ENCODE measurements at places on chromosomes 4 and X.

GRCh38 chr4:28092610-28093009 is 1232.0 kb downstream of the STIM2 start:
- no peak for DNase-seq

- DNase-seq: peak; percentile 50
Measured at GRCh38 chr4:17309567-17310268, 202.2 kb downstream of the QDPR start.

DNA sequence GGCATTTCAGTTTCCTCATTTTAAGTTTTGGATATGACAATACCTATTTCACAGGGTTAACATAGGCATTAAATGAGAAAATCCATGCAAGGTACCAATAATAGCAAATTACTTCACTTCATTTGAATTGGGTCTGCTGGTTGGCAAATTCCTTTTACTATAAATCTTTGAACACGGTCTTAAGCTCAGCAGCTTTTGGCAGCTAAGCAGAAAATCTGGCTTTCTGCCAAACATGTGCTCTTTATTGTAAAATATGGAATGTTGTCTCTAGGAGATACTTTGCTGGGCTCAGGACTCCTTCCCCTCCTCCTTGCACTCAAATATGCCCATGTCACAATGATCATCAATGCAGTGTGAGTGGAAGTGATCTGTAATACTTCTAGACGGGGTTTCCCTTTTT is 16.8 kb upstream of the DMP1 start:
- peak; percentile 59 for DNase-seq

DNA sequence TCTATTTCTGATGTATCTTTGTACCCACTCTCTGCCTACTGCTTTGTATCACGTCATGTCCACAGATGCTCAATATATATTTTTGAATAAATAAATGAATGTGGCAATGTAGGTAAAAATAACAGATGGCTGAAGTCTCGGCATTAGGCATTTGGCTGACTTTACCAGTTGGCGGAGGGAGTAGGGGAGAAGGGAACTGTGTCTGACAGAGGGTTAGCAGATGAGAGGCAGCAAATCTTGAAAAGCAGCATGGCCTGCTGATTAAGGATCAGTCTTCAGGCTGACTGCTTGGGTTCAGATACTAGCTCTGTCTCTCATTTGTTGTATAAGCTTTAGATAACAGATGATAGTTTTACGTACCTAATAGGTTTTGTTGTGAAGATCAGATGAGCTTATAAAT is 31.9 kb upstream of the RASGEF1B start:
- DNase-seq: no peak

DNA sequence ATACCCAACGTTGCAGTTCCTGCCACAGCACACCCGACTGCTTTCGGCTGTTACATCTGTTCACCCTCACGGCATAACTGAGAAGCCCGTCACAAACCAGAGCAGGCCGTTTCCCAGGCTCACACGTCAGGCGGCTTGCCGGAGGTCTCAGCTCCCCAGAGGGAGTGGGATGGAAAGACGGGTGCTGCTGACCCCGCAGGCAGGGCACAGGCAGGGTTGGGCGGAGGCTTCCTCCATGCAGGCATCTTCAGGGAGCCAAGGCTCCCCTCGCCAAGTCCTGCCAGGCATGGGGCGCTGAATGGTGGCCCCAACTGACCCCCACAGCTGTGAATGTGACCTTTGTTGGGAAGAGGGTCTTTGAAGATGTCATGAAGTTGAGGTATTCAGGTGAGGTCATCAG is 57.5 kb downstream of the ACOX3 start:
- no peak for DNase-seq

- no peak for DNase-seq
Measured at GRCh38 chrX:97756879-97757278, 873.2 kb downstream of the RPA4 start.

DNA sequence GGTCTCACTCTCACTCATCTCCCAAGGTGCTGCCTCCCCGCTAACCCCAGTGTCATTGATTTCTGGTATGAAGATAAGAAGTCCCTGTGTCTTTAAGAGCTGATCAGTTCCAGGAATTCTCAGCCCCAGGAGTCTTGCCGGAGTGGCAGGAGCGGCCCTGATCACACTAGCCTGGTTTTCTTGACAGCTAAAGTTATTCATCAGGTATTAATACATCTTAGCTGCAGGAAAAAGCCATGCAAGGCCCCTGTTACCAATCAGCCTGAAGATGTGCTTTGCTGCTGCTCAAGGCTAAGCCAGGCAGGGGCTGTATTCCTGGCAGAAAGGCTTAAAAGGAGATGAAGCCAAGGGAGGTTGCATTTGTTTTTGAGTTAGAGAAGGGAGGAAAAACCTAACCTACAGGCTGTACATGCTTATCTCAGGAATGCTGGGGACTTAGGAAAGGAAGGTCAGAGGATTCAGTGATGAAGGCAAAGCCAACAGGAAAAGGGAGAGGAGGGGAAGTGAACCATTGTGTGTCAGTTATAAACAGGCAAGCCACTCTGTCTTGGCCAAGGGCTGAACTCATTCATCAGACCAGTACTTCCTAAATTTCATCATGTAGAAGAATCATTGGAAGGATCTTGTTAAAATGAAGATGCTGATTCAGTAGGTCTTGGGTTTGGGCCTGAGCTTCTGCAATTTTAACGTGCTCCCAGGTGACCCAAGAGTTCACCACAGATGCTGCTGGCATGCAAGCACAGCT is 8.6 kb downstream of the SRPX start:
- no peak for DNase-seq

DNA sequence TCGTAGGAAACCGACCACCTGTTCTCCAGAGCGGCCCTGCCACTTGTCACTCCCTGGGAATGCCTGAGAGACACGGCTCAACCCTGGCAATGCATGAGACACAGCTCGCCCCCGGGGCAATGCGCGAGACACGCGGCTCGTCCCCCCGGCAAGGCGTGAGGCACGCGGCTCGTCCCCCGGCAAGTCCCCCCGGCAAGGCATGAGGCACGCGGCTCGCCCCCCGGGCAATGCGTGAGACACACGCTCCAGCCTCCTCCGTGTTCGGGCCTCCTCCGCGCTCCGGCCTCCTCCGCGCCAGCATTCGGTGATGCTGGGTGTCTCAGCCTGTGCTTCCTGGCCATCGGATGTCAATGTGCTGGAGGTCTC is 27.5 kb upstream of the CPLX1 start:
- DNase-seq: no peak

- no peak for DNase-seq
Measured at GRCh38 chr4:162657966-162658365, 494.2 kb upstream of the FSTL5 start.

GRCh38 chr4:41532882-41533281 is 5.1 kb upstream of the LIMCH1 start:
- no peak for DNase-seq

GRCh38 chrX:119948381-119948780 is 4.8 kb upstream of the NKAP start:
- no peak for DNase-seq

GRCh38 chrX:103624111-103624510 is 4.7 kb upstream of the TCEAL1 start:
- no peak for DNase-seq

DNA sequence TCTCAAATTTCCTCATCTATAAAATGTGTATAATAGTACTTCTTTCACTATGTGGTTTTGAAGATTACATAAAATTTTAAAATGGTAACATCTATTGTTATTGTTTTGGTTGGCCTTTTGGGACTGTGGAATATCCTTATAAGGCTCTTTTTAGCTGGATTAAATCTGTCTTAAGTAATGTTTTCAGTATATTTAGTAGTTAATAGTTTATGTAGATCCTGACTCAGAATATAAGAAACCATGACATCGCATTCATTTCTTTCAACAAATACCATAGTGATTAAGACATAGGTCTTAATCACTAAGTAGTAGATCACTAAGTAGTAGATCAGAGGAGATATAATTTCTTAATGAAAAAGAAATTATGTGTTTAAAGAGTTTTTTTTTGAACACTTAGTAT is 48.5 kb downstream of the MRPL1 start:
- no peak for DNase-seq

- DNase-seq: no peak
Measured at GRCh38 chr4:104631000-104631399, 136.3 kb upstream of the CXXC4 start.

GRCh38 chrX:123648028-123648810 is 84.6 kb downstream of the THOC2 start:
- peak; percentile 54 for DNase-seq

- DNase-seq: peak; percentile 72
Measured at GRCh38 chr4:179695175-179695574, 2252.9 kb upstream of the AGA start.

GRCh38 chr4:84258905-84259830 is 239.9 kb downstream of the NKX6-1 start:
- peak; percentile 11 for DNase-seq

- peak; percentile 1 for DNase-seq
Measured at GRCh38 chrX:23435575-23435974, 100.9 kb downstream of the PTCHD1 start.

DNA sequence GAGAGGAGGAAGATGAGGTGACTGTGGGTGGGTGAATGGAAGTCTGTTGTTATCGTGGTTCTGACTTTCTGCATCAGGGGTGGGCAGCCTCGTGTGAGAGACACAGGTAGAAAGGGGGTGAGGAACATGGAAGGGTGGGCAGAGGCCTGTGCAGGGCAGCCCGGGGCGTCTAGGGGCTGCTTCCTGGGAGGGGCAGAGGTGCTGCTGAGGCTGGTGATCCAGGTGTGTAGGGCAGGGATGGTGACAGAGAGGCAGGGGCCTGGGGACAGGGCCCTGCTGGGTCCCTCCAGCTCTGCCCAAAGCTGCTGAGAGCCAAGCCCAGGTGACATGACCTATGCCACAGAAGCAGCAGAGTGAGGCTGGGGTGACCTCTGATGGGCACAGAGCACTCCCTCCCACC is 89.7 kb upstream of the C4orf50 start:
- DNase-seq: no peak

DNA sequence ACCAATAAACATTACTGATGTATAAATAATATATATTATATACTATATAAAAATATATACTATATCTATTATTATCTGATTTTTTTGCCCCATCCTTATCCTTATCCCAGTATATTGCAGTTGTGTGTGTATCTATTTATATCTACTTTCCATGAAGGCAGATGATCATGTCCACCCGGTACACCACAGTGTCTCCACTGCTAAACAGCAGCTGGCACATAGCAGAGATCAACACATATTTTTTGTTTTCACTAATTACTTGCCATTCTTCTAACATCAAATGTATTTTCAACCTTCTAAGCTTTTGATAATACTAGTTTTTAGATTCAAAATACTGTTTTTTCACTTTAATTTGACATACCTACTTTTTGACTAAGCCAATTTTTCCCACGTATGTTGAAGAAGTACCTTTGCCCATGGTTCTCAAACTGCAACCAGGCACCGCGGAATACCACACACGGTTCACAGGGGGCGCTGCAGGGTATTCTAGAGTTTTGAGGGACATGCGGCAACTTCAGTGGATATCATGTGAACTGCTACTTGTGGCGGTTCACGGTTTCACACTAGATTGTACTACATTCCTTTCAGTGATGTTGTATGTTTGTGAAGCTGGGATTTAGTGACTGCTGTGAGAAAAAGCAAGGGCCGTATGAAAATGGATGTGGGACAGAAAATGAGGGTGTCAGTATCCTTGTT is 182.5 kb upstream of the NPY2R start:
- DNase-seq: peak; percentile 9

GRCh38 chr4:184447664-184448063 is 26.7 kb downstream of the IRF2 start:
- DNase-seq: no peak

DNA sequence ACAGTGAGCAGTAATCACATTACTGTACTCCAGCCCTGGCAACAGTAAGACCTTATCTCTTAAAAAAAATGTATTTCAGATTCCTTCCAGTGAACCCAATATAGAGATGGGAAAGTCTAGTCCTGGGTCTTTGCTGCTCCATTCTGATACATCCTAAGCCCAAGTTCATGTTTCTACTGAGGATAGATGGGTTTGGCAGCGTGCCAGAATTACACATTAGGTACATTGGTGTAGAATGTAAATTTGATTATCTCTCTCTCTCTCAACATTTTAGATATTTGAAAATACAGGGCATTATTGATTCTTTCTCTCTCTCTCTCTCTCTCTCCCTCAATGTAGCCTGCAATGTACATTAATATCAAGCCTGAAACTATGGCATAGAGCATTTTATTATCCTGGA is 43.5 kb upstream of the ZNF330 start:
- no peak for DNase-seq

DNA sequence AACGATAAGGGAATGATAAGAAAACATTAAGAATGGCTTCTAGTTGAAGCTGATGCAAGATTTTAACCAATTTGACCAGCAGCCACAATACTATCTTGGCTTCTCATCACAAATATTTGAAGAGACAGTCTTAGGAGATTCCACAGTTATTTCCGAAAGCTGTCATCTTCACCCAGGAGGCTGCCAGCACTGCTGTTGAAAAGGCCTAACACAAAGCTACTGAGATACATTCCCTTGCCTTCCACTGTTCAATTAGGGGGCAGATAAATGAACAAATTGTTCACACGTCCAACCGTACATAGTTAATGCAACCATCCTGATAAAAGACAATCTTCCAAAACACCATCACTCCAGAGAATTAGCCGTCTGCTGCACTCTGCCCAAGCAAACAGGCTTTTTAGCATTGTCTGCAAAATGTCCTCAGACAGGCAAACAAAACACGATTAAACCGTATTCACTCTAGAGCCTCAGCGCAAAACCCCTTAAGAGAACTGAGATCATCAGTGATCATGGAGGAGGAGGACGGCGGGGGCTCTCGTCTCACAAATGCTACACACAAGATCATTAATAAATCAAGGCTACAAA is 189.8 kb upstream of the PSAPL1 start:
- DNase-seq: peak; percentile 47

DNA sequence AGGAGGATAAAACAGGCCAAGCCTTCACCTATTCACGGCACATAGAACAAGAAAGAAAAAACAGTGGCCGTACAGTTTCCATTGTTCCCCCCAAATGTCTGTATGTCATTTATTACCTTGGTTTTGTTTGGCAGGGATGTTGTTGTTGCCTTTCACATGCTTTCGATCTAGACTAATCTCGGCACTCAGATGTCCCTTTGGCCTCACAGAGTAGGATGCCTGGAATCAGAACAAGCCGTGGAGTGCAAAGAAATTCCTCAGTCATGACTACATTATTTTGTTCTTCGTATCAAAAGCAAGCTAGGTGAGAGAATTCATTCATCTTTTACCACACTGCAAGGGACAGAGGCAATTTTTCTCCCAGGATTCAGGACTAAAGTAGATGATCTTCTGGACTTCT is 106.9 kb downstream of the SMIM20 start:
- peak; percentile 33 for DNase-seq
